ENCODE measurements at places on chromosomes 3 and 15. TPM values are rescaled to one million over a fixed set of nuclear protein-coding genes. Genes with fewer than 3 reads are reported as not detected.

Gene DUOXA2
- not detected for total RNA-seq

Gene DENND6A
- total RNA-seq = 9.1 TPM

Gene FAM107A
- not detected for total RNA-seq

Gene KIF9
- 5.9 TPM for total RNA-seq

Gene FAM81A
- total RNA-seq = 1.9 TPM

Gene PDZRN3
- total RNA-seq = not detected

Gene SOX2
- not detected for total RNA-seq
